ENCODE measurements at places on chromosomes 2 and 18.
A peak's percentile ranks its signal among the peaks of the same experiment; 100 is the strongest.

- DNase-seq: peak; percentile 13
Observed at GRCh38 chr2:50143822-50144575, 887.9 kb downstream of the NRXN1 start.

DNA sequence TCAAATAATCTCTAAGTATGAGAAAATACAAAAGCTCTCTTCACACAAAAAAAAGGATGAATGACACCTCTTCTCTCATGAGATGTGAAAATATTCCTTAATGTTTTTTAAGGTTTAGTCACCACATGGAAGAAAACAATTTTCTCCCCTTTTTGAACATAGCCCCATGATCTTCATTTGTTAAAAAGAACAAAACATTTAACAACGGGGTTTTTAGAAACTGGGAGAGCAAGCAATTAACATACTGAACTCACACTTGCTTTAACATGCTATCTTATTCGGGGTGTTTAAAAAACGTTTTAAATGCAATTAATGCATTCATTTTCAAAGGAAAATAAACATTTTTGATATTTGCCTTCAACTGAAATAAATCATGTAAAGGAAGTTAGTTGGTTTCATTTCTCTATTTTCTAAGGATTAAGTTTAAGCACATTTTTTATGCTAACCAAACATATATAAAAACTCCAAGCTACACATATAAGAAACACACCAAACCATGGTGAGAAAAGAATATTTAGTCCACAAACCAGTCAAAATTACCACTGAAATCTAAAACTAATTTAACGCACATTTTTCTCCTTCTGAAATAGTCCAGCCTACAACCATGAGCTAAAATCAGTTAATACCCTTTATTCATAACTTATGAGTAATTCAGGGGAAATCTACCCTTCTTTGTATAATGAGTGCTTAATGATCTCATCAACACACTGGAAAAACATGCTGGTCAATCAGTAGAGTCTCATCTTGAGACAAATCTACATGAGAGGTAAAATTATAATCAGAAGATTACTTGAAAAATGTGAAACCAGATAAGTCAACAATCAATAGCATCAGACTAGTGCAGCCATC, 8.2 kb downstream of the FBXO11 start:
- no peak for DNase-seq

GRCh38 chr18:55699233-55699765, 111.3 kb upstream of the TCF4 start:
- DNase-seq: no peak

DNA sequence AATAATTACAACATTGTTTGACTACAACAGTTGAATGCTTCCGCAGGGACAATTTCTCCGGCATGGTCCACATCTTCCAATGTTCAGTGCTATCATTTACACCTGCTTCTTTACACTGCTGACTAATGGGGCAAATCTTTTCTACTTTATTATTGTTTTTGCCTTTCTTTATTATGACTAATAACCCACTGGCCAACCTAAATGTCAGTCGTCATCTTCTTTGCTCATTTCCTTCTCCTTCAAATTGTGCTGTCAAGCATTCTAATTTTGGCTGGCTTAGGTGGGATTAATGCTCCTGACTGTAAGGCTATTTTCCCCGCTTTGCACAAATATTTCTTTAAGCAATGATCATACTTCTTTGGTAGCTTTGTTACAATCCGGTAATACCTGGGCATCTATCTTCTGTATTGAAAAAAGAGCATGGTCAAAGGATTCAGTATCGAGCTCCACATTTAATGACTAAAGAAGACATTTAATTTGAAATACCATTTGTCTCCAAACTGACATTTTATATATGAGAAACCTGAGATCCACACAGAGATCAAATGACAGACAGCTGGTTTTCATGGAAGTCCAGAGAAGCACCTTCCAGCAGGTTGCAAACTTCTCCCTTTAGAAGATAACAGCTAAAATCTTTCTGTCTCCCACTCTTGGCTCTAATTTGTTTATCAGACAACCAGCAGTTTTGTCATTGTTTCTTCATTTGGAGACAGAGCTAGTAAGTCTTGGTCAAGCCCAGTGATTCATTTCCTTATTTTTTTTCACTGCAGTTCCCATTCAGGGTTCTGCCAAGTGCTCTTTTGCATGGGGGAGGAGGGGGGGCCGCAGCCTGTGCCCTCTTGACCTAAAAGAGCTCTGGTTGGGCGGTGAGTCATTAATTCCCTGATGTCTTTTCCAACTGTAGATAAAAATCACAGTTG, 132.9 kb downstream of the SOCS6 start:
- DNase-seq: peak; percentile 44

GRCh38 chr2:18599509-18600254, 10.3 kb upstream of the NT5C1B start:
- no peak for DNase-seq

- no peak for DNase-seq
Observed at GRCh38 chr2:68734688-68735525, at the start of gene ARHGAP25. Gene ARHGAP25, plus strand, starts transcription at chr2:68734811. Its CDS starts 389 bp downstream, at chr2:68735200.

DNA sequence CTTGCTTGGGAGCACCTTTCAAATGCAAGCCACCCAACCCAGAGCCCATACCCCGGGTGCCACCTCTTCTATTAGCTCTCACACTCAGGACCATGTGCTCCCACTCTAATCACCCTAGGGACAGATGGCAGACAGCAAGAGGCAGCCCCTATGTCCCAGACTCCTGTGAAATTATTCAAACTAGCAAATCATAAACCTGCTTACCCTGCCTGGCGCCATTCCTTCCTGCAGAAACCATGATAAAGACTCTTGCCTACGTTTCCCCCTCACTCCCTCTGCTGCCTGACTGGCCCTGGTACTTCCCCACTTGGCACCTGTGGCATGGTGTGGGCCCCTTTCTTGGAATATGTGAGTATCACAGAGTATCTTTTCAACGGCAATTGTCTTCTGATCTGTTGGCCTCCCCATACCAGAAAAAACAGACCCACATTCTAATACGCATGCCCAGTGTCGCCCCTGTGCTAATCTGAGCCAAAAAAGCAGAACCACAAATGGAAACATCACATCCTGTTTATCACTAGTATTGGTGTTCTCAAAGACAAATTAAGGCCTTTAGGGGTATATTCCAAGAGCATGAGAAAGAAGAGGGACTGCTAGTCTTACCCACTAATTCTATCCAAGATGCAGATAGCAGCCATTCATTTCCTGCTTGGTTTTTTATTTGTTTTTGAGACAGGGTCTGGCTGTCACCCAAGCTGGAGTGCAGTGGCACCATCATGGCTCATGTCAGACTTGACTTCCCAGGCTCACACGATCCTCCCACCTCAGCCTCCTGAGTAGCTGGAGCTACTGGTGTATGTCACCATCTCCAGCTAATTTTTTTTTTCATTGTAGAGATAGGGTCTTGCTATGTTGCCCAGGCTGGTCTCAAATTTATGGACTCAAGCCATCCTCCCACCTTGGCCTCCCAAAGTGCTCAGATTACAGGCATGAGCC, 44.1 kb upstream of the TTC39C start:
- no peak for DNase-seq

Measured in pancreas (tissue), 10 donors.